ENCODE measurements at places on chromosomes 4 and X.

GRCh38 chr4:46852800-46853199 lies 56.2 kb downstream of the COX7B2 start:
- no peak for DNase-seq

DNA sequence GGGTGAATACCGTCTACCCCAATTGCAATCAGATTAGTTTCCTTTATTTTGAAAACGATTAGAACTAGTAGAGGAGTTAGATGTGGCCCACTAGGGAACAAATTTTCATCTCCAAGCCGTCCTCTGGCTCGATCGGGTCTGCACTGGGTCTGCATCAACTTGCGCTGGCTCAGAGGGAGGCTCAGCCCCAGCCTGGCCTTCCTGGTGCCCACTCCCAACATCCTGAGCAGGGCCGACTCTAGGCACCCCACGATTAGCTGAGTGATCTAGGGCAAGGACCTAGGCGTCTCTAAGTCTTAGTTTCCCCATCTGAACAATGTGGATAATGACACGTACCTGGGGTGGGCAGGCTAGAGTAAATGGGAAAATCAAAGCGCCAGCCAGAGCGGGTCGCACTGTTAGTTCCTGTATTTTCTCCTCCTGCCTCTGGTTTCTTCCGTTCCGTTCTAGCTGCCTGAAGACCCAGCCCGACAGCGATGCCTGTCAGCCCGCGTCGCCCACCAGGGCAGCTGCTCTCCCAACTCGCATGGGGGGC lies 7.7 kb upstream of the HAND2 start:
- no peak for DNase-seq

DNA sequence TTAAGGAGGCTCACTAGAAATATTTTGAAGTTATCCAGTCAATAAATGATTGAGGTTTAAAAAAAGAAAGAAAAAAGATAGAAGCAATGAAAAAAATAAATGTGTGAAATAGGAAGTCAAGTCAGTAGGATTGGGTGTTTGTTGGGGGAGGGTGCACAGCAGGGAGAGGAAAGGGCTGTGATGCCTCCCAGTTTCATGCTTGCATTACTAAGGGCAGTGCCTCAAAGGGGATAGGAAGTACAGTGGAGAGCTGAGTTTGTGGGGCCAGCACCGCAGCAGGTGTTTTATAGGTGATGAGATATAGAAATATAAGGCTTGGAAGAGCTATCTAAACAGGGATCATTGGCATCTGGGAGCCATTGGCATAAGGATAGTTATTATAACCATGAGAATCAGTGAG lies 919.2 kb downstream of the STIM2 start:
- no peak for DNase-seq

DNA sequence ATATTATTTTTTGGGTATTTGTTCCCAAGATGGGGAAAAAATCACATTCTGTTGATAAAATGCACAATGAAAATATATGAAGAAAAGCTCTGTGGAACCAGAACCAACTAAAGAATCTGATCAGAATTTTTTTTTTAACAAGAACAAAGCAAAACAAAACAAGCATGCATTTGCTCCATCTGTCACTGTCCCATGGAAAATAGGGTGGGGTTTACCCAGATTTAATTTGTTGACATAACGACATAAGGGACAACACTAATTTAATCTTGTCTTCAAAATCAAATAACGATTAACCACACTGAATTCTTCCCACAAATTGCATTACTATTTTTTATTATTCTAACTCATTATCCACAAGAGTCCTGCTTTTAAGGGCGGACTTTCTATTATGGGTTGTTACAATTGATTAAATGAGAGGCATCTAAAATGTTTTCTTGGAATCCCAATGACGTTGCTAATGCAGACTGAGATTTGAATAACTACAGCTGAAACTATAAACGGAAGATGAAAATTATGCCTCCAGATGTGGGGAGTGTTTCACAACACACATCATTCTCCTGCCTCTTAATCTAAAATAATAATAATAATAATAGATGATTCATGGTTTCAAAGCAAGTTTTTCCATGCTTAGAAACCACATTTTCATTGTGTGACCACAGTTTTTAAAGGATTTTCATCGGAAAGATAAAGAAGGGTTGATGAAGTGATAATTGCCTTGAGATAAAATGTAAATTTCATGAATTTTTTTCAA lies 307.0 kb upstream of the CPEB2 start:
- no peak for DNase-seq

- no peak for DNase-seq
These were observed 193.2 kb downstream of the SHROOM3 start for GRCh38 chr4:76628251-76628650.

DNA sequence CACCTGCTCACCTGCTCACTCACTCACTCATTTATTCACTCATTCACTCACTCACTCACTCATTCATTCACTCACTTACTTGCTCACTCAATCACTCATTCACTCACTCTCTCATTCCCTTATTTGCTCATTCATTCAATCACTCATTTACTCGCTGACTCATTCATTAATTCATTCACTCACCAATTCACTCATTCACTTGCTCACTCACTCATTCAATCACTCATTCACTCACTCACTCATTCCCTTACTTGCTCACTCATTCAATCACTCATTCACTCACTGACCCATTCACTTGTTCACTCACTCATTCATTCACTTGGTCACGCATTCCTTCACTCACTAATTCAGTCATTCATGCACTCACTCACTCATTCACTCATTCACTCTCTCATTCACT lies 88.7 kb upstream of the AFAP1 start:
- DNase-seq = no peak

DNA sequence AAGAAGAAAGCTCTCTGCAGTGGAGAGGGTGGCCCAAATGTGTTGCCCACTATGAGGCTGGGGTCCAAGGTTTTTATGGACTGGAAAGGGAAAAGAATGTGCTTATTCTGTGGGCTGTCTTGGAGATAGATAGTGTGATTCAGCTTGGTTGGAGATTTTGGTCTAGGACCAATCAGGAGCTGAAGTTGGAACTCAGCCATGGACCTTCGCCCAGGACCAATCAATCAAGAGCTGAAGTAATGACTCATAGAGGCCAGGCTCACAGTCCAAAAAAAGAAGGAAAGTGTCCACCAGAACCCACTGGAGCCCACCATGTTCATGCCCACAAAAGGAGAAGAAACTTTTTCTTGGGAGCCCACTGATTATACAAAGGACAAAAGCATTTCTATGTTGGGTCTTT lies 369.5 kb downstream of the UBE2NL start:
- no peak for DNase-seq

DNA sequence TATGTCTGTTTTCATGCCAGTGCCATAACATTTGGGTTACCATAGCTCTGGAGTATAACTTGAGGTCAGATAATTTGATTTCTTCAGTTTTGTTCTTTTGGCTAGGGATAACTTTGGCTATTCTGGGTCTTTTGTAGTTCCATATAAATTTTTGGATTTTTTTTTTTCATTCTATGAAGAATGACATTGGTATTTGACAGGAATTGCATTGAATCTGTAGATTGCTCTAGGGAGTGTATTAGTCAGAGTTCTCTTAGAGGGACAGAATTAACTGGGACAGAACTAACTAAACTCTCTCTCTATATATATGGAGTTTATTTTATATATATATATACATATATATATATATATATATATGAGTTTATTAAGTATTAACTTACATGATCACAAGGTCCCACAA lies 32.2 kb upstream of the SLIT2 start:
- DNase-seq = no peak

DNA sequence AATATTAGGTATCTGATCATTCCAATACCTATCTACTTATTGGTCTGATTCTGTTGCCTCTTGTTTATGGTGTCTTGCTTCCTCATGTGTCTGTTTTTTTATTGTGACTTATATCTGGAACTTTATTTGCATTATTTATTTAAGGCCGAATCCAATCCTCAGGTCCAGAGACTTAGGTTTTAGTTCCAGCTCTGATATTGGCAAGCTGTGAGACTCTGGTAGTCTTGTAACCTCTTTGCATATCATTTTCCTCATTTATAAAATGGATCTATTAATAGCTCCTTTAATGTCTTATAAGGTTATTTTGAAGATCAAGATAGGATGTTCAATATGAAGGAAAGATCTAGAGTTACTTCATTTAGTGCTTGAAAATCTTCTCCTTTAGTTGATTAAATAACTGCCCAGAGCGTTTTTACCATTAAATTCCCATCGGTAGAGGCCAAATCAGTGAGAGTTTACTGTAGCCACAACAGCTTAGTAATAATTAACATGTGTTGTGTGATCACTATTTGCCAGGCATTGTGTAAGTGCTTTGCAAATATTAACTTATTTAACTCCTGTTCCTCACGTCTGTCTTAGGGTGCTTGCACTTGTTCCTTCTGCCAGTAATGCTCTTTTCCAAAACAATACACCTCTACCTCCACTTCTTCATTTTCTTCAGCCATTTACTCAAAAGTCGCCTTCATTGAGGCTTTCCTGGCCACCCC lies 82.2 kb downstream of the CC2D2A start:
- DNase-seq = no peak

DNA sequence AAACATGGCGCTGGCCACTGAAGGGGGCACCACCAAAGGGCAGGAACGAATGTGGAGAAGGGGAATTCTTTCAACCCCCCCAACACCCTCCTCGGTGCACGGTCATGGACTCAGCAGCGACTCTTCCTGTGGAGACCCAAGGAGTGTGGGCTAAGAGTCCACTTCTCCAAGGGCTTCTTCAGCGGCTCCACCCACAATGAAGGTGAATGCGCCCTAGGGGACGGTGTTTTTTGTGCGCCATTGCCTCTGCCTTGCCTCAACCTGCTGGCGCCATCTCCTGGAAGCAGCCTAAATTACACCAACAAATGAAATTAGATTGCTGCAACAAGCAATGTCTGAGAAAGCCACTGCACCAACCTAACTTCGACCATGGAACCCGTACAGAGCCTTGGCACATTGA lies 169.2 kb upstream of the MAGEB18 start:
- DNase-seq = peak; percentile 32

DNA sequence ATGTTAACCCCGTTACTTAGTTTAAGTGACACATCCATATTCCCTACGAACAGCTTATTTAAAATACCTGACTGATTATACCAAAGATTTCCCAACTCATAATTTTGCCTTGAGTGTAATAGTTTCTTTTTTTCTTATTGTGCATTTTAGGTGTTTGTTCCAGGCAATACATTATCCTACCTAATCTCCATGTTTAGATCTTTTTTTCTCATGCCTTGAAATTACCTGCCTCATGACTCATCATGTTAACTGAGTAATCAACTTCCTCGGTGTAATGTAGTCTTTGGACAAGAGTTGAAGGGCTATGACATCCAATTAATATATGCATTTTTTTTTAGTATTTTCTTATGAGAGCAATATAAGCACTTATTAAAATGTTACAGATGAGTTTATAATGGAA lies 228.7 kb upstream of the ANKRD50 start:
- no peak for DNase-seq

GRCh38 chr4:10173037-10173753 lies 56.6 kb upstream of the WDR1 start:
- no peak for DNase-seq

DNA sequence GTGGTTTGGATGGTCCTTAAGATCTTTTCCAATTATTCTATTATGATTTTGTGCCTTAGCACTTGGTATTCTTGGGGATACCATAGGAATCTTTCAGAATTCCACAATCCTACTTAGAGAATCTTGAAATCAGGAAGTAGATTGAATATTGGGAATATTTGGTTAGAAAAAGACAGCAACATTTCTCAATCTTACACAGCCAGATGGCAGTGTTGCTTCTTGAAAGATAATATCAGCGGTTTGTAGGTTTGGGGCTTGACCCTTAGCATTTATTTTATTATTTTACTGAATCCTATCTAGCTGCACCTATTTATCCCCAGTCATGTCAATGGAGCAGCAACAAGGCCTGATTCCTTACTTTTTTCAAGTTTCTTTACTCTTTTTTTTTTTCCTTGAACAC lies 28.6 kb downstream of the MAGEB1 start:
- no peak for DNase-seq

DNA sequence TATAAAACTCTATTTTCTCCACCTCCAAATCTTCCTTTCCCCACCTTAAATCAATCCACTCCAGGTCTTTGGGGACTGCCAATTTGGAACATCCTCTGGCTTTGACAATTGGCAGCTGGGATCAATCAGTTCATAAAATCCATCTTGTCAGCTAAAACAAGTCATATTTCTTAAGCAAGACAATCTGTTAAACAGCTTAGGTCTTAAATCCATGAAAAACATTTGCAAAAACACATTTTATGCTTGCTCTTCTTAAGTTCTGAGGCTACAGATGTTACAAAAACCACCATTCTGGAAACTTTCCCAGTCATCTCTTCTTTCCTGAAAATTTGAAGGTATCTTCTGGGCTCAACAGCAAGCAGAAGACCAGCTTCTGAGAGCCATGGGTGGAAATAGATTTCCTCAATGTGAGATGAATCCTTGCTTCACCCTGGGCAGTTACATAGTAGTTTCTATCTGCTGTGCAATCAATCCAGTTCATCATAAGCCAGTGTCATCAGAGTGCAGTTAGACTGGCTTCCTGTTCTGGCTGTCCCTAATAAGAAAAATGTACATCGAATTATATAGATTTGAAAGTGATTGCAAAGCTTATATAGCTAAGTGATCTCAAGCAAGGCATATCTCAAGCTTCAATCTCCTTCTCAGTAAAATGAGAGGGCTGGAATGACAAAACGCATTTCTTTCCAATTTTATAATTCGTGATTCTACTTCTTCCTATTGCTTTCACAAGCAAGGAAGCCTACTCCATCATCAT lies 402.7 kb upstream of the INTU start:
- DNase-seq = no peak

DNA sequence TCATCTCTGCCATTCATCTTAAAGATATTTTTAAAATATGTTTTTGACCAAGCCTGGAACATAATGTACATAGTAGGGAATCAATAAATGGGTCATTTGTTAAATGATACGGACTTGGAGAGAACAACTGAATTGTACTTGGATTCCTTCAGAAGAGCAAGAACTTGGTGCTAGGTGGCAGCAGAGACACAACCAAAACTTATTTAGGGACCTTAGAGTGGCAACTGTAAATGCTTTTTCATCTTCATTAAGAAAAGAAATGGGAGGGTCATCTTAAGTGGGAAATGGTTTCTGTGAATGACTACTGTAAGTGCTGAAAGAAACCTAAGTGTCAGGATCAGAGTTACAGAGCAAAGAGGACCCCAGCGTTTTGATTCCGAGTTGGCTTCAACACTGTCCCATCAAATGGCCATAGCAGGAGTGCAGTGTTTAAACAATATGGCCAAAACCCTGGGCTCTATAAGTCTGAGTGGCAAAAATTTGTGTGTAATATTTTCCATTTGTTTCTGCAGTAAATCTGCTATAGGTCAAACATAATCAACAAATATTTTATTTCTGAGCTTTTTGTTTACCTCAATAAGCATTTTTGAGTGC lies 213.6 kb downstream of the PALLD start:
- no peak for DNase-seq

DNA sequence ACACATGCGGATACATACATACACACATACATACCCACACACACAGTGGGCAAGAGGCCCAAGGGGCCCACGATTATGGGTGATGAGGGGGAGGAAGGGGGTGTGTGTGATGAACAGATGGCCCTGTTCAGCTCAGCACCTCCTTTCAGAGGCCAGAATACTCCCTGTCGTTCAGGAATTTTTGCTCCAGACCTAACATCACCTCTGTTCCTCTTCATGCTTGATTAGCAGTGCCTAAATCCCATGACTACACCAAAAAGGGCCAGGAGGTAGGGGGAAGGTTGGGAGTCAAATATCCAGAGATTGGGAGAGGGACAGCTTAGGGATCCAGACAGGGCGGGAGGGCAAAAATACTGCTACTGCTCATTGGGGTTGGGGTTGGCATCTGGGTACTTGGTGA lies 42.7 kb downstream of the SMC1A start:
- DNase-seq = no peak

- no peak for DNase-seq
These were observed 40.2 kb upstream of the TET2 start for GRCh38 chr4:105106426-105106825.

- DNase-seq = no peak
These were observed 15.0 kb downstream of the C4orf33 start for GRCh38 chr4:129110931-129111330.

Measured in activated T-cell treated with anti-CD3 and anti-CD28 coated beads, Interleukin-2, amount 50 U/mL, for 48 hours (primary cell).